Muscle of back (tissue), 13 donors: ENCODE measurements at places on chromosomes 5 and 9.

GRCh38 chr5:14671414-14671813 lies 6.9 kb downstream of the OTULIN start:
- peak; percentile 11 for DNase-seq

- DNase-seq = no peak
Measured at GRCh38 chr9:90773617-90774016, 28.0 kb upstream of the SYK start.

GRCh38 chr9:16680975-16681651 lies 189.4 kb downstream of the BNC2 start:
- DNase-seq = peak; percentile 62

DNA sequence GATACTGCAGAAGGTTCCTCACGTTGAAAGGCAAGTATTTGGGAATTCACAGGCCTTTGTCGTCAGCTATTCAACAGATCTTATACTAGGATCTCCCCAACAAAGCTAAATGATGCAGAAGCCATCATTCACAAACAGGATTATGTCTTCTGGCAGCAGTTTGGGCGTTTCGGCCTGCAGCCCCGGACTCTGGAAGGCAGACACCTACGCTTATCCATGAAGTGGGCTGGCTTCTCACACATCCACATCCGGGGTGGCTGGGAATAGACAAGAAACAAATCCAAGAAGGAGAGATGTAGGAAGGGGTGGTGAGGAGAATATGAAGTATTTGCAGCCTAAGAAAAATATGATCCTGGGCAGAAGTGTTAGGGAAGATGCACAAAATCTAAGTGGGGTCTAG lies 471.9 kb downstream of the AGTPBP1 start:
- no peak for DNase-seq

DNA sequence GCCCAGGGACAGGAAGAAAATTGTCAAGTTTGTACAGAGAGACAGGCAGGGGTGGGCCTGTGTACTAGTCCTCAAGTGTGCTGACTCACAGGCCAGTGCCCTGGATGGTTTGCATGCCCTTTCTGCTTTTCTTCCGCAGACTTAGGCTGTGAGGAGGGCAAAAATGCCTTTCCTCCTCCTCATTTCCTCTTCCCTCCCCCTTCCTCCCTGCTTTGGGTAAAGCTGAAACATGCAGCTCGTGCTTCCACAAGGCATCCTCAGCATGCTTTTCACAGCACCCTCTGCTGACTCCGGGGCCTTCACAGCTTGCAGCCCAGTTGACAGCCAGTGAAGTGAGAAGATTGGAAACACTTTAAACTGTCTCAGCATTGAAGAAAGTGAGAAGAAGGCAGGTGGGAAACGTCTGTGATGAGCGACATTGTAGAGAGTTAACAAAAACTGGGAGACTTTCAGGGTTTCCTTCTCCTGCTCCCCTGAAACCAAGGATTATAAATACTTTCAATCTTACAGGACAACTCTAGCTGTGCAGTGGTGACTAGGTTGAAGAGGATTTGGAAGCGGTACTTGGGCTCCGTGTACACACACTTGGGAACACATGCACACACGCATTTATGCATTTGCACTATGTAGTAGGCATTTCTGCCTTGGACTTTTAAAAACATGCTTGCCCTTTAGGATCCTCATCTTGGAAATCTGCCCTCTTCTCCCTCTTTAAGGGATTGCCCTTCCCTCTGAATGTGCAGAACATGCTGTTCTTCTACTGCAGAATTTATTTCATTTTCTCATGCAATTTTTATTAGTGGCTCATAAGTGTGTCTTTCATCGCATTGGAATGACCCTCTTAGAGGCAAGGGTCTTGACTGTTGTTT lies 138.8 kb downstream of the GRIA1 start:
- no peak for DNase-seq
